ENCODE measurements at places on chromosomes 5 and 9.

DNA sequence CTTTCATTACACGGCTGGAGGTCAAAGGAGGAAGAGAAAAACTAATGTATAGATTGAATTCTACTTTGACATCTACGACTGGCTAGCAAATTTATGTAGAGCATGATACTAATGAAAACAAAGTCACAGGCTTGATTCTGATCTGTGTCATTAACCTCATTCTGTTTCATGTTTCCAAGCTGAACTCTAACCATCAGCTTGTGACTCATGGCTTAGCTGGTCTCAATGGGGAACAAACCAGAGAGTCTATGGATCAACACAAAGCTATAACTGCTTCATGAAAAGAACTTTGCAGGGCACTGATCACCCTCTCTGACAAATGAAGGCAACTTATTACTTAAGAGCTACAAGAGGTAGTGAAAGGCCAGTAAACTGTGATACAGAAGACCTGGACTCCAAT is 23.6 kb upstream of the PDE4D start:
- DNase-seq: no peak

- DNase-seq: no peak
Observed at GRCh38 chr9:124428751-124429529, 13.7 kb upstream of the PSMB7 start.

DNA sequence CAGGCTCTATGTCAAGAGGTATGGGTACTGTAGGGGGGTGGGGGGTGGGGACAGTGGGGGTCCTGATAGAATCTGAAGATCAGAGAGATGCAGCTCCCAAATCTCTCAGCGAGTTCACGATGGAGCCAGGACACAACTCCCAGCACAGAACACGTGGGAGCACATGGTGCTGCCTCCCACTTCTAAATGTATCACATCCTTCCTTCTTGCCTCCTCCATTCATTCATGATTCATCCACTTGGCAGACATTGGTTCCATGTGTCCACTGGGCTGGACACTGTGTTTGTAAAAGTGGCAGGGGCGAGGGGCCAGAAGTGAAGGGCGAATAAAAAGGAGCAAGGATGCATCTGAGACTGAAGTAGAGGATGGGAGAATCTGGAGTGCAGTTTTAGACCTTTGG is 33.9 kb downstream of the SH3TC2 start:
- DNase-seq: no peak

DNA sequence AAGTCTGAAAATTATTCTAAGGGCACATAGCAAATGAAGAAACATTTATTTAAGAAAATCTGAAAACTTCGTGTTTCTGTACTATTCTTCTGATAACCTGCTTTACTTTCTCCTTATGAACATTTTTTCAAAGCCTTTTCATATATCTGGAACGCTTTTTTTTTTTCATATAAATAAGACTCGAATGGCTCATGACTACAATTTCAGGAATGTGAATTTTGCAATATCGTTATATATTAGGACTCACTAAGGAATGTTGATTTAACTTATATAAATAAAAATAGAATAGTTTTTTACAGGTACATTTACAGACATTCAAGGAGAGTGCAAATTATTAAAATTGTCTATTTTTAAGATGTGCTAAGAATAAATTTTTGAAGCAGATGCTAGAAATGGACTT is 42.9 kb downstream of the GPBP1 start:
- DNase-seq: no peak

All from SW480 (cell line).